Jurkat, Clone E6-1 (cell line): ENCODE measurements at places on chromosomes 6 and 20.

DNA sequence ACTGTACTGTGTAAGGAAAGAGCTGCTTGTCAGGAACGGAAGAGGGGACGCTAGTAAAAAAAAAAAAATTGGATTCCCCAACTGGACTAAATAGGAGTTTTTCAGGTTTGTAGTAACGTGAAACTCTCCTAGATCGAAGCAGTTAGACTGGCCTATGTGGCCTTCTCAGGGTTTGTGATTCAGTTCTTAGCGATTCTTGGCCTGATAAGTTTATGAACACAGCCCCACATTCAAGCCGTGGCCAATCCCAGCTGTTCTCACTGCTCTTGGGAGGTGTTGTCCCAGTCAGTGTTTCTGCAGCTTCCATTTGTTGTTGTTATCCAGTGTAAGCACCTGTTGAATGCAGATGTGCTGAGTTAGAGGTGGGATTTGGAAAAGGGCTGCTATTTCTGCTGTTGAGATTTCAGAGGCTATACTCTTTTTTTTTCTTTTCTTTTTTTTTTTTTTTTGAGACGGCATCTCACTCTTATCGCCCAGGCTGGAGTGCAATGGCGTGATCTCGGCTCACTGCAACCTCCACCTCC is 29.7 kb downstream of the TAF8 start:
- DNase-seq: no peak

DNA sequence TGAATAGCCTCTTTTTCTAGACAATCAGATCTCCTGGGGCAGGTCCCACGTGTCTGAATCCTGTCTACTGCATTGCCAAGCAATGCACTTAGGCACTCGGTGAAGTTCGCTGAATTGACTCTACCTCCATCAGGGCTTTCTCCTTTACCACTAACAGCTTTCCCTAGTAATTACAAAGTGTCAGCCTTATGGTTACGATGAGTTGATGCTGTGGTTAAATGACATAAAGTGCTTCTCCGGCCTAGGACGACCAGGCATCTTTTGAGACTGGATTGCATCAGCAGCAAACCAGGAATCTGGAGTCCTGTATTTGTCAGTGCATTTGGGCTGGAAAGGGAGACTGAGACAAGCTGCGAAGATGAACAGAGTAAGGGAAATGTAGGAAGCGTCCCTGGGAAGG is 21.5 kb downstream of the NOX3 start:
- DNase-seq: no peak

GRCh38 chr6:53793318-53794136 is 1.3 kb upstream of the LRRC1 start:
- peak; percentile 73 for DNase-seq

DNA sequence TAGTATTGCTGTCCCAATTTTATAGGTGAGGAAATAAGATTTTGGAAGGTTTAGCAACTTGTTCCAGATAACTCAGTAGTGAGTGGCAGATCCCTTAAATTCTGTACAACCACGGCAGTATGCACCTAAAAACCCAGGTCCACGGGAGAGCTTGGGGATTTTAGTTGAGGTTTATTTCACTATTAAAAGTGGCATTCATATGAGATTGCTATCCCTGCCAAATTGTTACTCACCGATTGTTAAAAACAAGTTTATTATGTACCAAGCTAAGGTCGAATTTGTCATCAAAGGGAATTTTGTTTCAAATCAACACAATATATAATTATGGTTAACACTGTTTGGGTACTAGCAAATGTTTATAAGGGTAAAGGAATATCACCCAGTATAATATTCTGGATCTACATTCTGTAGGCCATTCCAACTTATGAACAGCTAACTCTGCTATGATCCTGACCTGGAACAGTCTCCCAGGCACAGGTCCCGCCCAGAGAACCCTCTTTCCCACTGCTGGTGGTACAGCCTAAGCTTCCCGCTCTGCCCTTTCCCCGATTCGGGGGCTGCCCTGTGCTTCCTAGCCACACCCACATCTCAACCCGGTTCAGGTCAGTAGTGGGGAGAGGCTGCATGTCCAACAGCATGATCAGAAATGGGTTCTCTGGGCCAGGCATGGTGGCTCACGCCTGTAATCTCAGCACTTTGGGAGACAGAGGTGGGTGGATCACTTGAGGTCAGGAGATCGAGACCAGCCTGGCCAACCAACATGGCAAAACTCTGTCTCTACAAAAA is 24.9 kb downstream of the GPLD1 start:
- DNase-seq: no peak

DNA sequence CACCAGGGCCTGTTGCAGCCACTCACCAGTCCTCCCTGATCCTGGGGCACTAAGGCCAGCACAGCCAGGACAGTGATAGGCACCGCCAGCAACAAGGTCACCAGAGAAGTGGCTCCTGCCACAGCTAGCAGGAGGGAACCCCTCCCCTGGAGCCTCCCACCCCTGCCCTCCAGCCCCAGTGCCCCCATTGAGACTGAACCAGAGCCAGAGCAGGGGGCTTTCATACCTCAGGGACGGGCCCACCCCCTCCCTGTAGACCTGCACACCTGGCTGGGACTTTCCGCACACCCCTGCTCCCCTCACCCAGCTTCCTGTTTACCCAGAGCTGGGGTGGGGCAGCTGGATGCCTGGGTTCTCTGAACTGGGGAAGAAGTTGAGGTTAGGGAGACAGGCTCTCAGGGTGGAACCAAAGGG is at the start of gene LTB:
Gene LTB, minus strand, starts transcription at position 195 of the 414 bp plus-strand sequence. Its CDS starts 7 bp downstream, at position 188.
- DNase-seq: peak; percentile 61
